ENCODE measurements at places on chromosomes 12 and 14. TPM values are rescaled to one million over a fixed set of nuclear protein-coding genes. Genes with fewer than 3 reads are reported as not detected.

The FAR2 gene
- 1.5 TPM for polyA plus RNA-seq

The SELPLG gene
- 4.5 TPM for polyA plus RNA-seq

The FBLN5 gene
- polyA plus RNA-seq = 33.3 TPM

DNA sequence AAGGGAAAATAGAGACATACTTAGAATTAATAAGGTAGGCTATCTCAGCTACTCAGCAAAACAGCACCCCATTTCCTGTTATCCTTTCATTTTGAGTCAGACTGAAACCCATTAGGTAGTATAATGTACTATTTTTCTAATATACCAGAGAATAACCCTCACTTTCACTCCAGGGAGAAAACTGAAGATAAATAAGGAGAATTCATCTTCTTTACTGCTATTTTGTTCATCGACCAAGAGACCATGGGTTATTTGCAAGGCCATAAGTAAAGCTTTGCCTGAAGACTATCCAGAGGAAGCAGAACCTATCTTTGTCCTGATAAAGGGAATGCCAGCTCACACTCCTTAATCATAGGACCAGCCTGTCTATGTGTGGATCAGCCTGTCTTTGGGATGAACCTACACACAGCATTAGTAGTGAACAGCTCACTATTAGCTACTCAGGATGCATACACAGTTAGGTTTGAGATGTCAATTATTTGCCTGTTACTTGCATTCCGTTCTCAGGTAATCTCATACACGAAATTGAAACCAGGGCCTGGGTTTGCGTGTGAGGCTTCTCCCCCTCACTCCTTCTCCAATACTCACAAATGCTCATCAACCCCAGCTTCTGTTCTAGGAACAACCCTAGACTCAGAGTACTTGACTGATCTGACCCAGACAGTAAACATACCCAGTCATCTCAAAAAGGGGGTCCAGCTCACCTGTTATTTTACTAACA, 124.4 kb downstream of the DAD1 start:
- DNase-seq = no peak

- no peak for DNase-seq
Measured at GRCh38 chr14:64421166-64421565, 33.0 kb downstream of the MTHFD1 start.
